NCI-H1092 treated with DMSO at 0.1 percent for 48 hours (cell line): ENCODE measurements at places on chromosomes 13 and 19.

- DNase-seq = no peak
Measured at GRCh38 chr19:50327461-50328223, 1.5 kb downstream of the KCNC3 start.

DNA sequence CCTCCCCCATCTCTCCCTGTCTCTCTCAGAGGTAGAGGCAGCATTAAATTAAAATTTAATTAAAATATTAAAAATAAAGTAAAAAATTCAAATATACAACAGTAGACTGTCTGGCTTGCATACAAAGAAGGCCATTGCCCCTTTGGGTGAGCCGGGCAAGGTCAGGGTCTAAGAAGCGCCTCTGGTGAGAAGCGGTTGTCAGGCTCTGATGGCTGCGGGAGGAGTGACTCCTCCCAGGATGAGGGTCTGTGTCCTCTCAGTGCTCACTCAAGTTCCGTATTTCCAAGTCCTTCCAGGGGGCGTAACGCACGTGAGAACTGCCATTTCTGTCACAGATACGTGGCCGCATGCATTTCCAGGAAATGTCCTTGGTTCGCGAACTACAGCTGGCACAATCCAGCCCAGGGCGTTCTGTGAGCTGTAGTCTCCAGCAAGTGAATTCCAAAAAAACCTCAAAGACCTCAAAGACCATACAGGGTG lies 737 bp upstream of the ZNF181 start:
- DNase-seq = no peak

DNA sequence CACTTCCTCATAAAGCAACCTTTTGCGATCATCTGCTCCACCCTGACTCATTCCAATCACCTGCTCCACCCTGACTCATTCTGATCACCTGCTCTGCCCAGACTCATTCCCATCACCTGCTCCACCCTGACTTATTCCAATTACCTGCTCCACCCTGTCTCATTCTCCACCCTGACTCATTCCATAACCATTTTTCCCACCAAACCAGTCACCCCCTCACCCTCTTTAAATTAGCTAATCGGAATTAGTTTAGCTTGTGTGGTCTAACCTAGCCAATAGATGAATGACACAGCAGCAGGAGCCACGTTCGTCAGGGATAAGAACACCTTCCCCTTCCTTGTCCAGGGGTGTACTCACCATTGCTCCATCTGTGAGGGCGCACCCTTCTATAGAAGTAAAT lies 134.0 kb downstream of the COG6 start:
- DNase-seq = no peak

- no peak for DNase-seq
Measured at GRCh38 chr13:113280126-113280525, 16.9 kb upstream of the LAMP1 start.

DNA sequence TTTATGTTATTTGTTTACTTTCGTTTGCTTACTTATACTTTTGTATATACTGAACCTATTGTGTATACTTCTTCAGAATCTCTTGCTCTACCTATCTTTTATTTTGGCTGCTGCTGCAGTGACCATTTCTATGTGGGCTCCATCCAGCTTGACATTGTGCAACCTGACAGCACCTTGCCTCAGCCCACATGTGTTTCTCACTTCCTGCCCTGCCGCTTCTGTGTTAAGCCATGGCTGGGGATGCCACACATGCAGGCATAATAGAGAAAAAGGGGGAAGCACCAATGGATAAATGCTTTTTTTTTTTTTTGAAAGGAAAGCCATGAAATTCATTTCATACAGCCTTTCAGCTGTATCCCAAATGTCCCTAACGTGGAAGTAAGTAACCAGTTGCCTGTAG lies 147.6 kb downstream of the RBM26 start:
- DNase-seq = no peak

- no peak for DNase-seq
Measured at GRCh38 chr19:34881982-34882381, 44.7 kb upstream of the ZNF30 start.

GRCh38 chr13:73825143-73825542 lies 309.1 kb downstream of the KLF12 start:
- DNase-seq = no peak

GRCh38 chr19:45999653-46000121 lies 4.4 kb downstream of the CCDC61 start:
- DNase-seq = peak; percentile 5

DNA sequence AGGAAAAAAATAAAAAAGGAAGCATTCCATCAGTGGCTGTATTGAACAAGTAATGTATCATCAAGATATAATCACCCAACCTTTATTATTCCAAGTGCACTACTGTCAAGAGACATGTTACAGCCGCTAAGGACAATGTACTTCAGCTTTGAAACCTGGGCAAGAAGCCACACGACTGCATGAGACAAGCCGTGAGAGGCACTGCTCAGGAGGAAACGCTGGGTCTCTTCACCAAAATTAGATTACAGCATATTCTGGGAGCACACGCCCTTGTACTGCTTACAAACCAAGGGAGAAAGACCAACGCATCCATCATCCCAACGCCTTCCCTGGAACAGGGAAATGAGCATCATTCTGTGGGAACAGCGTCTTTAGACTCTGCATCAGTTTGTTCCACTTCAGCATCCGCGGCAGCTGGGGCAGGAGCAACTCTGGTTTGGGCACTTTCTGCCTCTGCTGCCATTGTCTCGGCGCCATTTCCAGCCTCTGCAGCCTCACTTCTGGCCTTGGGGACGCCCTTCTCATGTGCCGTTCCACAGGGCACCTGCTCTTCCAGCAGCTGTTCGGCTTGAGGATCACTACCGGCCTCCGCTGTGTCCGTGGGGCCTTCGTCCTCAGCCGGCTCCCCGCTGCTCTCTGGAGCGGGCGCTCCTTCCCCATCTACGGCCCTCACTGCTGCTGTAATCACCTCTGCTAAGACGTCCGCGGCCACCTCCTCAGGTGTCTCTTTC lies 22.4 kb upstream of the BRD4 start:
- DNase-seq = no peak

DNA sequence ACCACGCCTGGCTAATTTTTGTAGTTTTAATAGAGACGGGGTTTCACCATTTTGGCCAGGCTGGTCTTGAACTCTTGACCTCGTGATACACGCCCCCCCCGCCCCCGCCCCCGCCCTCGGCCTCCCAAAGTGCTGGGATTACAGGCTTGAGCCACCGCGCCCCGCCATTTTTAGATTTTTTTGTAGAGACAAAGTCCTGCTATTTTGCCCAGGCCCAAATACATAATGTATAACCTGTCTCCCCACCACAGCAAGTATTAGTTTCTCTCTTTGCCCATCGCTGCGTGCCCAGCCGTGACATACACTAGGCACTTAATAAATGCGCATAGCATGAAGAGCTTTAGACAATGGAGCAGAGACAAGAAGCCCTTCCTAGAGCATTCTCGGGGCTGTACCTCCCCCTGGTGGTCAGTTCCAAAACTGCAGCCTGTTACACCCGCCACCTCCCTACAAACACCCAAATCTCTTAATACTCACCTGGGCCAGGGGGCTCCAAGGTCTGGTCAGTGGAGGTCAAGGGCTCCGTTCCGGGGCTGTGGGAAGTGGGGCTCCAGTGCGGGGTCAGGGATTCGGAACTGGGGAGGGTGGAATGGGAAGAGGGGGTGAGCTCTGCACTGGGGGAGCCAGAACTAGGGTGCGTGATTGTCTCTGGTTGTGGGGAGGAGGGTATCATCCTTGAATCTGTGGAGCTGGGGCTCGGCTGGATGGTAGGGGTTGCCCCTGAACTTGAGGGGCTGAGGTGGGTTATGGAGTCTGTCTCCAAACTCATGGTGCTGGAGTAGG lies 22.5 kb downstream of the IQCN start:
- peak; percentile 65 for DNase-seq
